ENCODE measurements at places on chromosomes 3 and 15.

DNA sequence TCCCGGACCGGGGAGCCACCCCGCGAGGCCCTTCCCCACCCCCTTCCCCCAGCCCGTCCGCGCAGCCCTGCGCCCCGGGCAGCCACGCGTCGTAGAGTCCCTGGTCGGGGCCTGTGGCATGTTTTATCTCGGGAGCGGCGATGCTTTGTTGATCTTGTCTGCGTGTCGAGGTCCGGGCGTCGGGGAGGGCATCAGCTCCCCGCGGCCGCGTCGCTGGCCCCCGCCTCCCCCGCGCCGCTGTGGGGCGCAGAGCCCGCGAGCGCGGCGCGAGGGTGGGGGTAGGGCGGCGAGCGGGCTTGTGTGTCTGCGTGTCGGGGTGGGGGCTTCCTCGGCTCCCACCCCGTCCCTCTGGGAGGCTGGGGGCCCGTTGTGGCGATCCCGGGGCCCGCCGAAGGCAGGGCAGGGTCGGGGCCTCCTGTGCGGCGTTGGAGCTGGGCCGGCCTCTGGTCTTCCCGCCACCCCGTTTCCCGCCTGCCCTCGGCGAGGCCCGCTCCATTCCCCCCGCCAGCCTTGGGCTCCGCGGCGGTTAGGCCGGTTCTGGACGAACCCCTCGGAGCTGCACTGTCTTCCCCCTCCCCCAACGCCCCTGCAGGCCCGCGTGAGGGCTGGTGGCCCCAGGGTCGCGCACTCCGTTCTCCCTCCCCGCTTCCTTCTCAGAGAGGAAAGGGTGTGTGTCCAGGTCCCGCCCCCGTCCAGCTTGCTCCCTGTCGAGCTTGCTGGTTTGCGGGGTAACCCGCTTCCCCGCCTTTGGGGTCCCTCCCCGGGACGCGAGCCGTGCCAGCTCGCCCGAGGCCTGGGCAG, 695 bp downstream of the GMPS start:
- DNase-seq = peak; percentile 7

DNA sequence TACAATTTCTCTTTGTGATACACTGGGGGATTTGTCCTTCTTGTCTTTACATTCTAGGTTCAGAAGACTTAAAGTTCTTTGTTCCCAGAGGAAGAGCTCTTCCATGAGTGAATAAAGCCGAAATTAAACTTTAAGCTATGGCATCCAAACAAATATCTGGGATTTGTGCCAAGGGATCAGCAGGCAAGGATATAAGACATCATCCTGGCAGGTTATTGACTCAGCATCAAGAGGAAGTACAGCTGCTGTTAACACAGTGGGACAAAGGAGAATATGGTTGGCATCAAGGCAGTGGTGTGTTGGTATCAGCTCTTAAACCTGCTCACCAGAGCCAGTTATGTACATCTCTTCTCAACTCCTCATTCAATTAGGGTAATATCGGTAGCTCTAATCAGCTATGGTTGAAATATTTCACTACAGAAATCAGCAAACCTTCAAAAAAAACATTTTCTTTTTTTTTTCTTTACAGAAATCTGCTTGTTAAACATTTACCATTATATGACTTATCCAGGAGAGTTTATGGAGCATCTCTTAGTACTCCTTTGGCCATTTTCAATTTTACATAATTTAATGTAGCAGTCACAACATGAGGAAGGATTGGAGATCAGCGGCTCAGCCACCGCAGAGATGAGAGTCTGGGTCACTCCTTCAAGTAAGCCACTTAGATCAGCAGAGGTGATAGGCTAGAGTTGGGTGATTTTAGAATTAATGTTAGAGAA, 1198.6 kb upstream of the EPHA6 start:
- DNase-seq = no peak

DNA sequence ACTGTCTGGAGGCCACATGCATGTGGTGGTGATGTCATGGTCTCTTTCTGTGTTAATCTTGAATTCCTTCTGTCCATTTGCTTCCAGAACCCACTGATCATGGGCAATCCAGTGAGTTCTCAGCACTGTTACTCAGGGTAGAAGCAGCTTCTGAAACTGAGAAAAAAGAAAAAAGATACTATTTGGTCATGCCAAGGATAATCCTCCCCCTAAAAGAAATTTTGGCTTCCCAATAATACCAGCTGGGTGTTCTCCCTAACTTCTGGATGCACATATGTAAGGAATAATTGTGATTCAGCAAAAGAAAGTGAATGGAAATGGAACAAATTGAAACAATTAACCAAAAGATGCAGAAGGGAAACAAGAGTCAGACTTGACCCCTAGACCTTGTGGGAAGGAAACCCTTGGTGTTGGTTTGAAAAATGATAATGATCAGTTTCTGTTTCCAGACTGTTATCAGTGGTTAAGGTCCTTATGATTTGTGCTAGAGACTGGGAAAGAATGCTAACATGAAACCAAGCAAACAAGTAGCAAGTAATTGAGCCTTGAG, 92.3 kb downstream of the RBMS3 start:
- no peak for DNase-seq

DNA sequence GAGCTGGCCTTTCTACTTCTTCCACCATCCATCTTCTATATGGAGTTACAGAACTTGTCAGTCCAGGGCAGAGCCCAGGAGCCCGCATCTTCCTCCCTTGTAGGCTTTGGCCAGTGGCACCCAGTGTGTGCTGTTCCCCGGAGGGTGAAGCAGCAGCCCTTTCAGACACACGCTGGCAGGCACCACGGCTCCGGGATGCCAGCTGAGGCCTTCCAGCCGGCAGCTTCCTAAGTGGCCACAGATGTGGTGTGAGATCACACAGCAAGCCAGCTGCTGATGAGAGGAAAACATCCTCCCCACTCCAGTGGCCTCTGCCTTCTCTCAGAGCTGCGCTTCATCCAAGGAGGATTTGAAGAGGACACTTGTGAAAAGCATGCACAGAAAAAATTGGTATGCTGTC, 24.1 kb downstream of the CRABP1 start:
- DNase-seq = no peak

DNA sequence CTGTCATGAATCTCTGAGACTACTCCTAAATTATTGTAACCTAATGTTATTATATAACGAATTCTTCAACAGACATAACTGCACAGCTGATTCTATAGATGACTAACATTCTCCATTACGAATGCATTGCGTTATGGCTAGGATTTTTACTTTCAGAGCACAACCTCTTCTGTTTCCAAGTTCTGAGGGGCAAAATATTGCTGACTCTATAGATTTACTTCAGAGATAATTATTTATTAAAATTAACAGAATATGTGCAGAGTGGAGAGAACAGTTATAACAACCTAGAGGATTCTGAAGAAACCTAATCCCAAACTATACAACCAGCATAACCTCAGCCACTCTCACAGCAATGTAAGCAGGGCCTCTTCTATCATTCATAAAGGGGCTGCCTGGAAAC, 25.9 kb downstream of the SLITRK3 start:
- no peak for DNase-seq

DNA sequence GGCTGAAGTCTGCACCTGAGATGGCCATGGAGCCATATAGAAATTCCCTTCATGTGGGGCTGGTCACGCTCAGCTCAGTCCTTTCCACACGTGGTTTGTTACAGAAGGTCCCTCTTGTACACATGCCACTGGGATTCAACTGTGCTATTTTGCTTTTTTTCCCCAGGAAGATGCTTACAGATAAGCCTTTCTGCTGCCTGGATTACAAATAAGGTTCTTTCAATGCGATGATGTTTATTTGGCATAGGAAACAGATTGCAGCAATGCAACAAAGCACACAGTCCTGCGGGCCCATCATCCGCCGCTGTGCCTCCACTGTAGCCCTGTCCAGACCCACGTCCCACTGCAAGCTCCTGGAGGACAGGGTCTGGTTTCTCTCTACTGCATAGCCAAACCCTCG, 124.8 kb downstream of the XXYLT1 start:
- no peak for DNase-seq

- no peak for DNase-seq
These were observed 143.7 kb downstream of the MYLK start for GRCh38 chr3:123740391-123740822.

GRCh38 chr3:195692781-195693427, 27.9 kb upstream of the MUC20 start:
- no peak for DNase-seq

DNA sequence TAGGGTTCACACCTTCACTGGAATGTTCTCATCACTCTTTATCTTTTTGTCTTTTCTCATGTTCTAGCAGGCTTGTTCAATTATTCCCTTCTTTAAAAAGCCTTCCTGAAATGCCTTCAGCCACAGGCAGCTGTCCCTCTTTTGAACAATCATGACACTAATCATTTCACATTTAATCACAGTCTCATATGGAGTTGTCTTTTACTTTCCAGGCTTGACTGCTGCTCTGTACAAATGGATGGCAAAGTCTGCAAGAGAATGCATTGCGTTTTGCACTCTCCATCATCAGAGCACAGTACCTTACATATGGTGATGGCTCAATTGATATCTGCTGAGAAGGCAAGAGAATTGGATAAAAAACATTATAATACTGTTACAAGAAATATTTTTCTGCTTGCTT, 529.8 kb downstream of the DIPK2A start:
- no peak for DNase-seq

DNA sequence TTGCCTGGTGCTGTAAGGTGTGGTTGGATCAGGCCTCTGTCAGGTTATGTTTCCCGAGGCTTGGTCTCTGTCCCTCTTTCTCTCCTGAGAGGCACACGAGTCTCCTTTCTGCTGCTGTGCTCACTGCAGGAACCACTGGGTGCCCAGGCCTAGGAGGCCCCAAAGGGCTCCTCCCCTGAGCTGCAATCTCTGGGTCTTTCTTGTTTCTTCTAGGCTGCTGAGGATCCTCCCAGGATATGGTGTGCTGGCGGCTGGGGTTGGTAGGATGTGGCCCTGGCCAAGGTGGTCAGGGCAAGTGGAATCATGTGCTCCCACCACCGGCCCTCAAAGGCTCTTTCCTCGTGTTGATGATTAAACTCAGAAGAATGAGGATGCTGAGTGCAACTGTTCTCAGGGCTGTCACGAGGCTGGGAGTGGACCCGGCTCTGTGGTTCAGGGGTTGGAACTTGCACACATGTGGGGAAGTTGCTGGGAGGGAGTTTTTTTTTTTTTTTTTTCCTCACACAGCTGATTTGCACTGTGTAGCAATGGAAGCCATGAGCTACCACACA, 43.6 kb upstream of the CTSH start:
- no peak for DNase-seq

Data from activated T-cell treated with anti-CD3 and anti-CD28 coated beads for 4 hours (primary cell).